ENCODE measurements at places on chromosomes 4 and X.

- no peak for DNase-seq
Measured at GRCh38 chrX:63718010-63718694, 66.9 kb downstream of the ARHGEF9 start.

DNA sequence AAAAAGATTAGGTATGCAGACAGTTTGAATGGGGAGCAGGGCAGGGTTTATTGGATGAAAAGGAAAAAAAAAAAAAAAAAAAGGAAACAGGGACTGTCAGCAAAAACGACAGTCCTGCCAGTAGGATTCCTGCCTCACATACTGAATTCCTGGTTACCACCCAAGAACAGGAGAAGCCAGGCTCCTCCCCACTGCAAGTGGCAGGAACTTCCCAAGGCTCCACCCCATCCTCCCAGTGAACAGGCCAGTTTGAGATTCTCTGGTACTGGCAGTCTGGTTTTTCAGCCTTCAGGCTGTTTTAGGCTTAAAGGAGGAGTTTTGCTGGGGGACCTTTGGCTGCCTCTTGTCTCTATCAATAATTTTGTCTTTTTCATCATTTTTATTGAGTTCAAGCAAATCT lies 360.0 kb upstream of the CXorf51A start:
- no peak for DNase-seq

- DNase-seq = no peak
Measured at GRCh38 chr4:27217261-27217769, 356.7 kb downstream of the STIM2 start.

GRCh38 chrX:105752338-105752956 lies 69.9 kb upstream of the NRK start:
- DNase-seq = no peak

GRCh38 chr4:2965262-2965661 lies 1.9 kb downstream of the GRK4 start:
- no peak for DNase-seq

DNA sequence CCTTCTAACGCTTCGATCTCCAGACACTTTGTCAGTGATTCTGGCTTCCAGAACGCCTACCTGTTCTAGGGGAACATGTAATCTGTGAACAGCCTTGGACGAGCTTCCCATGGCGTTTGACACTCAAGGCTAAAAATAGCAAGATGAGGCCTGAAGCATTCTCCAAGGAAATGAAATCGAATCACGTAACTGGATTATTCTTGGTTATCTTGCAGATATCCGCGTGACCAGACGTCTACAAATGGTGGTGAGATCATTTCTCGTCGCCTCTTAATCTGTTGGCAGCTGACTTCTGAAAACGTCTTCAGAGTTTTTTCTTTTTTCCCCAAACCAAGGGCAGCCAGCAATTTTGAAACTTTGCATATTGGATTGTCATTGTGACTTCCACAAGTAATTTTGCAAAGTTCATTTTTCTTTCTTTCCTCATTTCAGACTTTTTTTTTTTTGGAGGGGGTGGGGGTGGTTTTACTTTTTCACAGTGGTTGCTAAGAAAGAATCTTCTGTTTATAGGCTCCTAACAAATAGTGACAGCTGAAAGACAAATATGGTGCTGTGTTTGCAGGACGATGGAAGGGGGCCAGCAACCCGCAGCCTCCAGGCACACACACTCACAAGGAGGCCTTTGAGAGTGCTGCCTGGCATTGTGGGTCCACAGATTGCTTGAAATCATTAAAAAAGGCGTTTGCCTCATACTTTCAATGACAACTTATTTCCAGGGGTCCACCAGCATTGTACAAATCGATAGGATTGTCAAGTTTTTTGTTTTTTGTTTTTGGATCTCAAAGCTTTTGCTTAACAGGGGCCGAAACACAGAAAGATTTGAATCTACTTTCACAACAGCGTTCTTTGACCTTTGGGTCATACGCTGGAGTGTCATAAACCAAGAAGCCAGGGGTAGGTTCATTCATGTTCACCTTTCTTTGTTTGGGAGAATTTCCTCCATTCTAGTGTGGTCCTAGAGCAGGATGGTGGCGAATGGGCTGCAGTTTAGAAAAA lies 32.4 kb upstream of the PDLIM3 start:
- peak; percentile 80 for DNase-seq

- no peak for DNase-seq
Measured at GRCh38 chr4:3527101-3527913, 4.9 kb downstream of the LRPAP1 start.

DNA sequence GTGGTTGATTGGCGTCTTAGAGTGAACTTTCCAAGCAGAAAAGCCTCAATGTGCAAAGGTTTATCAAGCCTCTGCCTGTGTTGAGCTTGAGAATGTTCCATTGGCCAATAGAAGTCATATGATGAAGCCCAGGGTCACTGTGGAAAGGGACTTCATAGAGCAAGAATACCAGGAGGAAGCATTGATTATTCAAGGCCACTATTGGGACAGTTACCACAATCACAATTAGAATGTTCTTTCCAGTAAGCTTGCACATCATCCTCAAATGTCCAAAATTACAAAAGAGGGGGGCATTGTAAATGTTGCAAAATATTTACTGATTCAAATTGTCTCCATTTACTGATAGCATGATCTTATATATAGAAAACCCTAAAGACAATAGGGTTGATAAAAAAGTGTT lies 32.9 kb upstream of the NDP start:
- no peak for DNase-seq

DNA sequence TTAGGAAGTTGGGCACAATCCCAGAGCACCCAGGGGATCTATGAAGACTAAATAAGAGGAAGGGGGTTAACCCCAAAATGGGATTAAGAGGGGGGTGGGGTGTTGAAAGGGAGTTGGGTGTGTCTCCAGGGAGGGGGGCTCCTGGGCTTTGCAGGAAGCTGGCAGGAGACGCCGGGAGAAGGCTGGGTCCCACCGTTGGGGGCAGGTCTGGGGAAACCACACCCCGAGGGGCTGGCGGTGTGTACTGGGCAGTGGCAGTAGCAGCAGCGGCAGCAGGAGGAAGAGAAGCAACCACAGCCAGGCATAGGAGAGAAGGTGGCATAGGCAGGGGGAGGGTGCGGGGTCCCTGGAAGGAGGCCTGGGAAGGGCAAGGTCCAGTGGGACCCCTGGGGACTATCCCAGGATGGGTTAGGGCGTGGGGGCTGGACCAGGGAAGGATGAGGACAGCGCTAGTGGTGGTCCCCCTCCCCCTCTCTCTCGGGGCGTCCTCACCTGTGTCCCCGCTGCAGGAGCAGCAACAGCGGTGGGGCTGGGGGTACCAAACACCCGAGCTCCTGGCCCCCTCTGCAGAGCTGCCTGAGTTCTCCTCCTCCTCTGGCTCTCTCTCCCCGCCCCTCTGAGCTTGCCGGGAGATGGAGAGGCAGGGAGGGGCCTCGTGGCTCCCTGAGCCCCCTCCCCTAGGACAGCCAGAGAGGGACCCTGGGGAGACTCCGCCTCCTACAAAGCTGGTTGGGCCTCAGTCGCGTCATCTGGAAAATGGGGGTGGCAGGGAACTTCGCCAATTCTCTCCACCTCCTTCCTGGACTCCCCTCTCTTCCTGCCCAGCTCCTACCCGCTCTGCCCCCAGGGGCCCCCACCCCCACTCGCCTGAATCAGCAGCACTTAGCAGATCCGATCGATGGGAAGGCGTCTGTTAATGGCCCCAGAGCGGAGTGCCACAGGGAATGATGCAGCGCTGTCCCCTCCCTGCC lies at the start of gene KCND1:
TSS of gene KCND1 (minus strand) at position 596 of the 971 bp plus-strand sequence. CDS start 1,573 bp downstream, outside the sequence.
- DNase-seq = peak; percentile 56

GRCh38 chr4:182680234-182680653 lies 236.9 kb downstream of the DCTD start:
- DNase-seq = no peak

DNA sequence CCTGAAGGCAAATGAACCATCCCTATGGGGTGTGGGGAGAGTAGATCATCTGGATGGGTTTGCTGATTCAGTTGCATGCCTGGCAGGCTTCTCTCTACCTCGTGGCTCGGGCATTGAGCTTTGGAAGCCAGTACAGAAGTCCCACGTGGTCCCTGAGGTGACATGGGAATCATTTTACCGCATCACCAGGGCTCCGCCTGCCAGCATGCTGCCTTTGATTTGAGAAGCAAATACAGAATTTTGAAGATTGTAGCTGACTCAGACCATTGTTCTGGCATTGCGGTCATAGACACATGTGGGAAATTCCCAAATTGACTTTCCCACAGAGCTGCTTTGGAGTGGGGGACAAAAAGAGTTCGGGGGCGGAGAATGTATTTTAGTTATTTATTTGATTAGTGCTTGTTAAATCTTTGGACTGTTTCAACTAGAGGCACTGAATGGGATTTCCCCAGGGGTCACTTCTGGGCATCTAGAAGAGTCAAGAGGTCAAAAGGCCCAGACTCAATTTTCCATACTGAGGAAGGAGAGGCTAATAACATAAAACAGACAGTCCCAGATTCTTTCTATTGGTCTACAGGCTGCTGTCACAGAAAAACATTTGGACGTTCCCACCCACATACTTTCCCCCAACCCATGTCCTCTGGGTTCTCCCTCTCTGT lies 79.3 kb downstream of the NHSL2 start:
- DNase-seq = no peak

GRCh38 chr4:108215055-108215454 lies 46.3 kb upstream of the LEF1 start:
- no peak for DNase-seq

- DNase-seq = no peak
Measured at GRCh38 chr4:15601862-15602261, 53.3 kb downstream of the FBXL5 start.

DNA sequence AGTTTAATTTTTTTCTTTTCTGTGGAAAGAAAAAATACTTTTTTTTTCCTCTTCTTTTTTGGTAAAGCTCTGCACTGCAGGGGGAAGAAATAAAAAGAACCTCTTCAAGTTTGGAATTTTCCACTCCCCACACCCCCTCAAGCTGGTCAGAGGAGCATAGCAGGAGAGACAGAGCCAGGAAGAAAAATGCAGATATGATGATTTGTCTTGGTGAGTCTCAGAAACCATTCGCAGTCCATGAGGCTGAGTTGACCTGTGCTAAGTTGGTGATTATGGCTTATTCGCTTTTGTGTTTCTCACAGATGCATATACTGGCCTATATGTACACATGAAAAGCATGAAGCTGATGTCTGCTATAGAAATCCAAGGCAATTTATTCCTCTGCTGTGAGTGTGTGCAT lies 205.9 kb downstream of the LDB2 start:
- DNase-seq = peak; percentile 38

DNA sequence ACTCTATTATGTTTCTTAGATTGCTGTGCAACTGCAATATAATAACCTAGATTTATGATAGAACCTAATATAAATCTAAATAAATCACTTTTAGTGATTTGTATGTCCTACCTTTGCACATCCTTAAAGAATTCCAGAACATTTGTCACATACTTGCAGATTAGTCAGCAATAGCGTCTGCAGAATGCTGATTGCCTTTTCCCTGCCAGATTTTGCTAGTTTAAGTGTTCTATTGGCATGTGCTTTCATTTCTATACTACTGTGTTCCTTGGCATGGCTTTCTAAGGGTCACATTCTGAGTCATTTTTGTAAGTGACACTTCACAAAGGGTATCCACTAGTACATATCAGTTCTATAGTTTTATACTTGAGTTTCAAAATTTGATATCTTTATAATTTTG lies 303.1 kb upstream of the GIMD1 start:
- DNase-seq = no peak

GRCh38 chrX:124502599-124502998 lies 156.2 kb downstream of the SH2D1A start:
- no peak for DNase-seq

DNA sequence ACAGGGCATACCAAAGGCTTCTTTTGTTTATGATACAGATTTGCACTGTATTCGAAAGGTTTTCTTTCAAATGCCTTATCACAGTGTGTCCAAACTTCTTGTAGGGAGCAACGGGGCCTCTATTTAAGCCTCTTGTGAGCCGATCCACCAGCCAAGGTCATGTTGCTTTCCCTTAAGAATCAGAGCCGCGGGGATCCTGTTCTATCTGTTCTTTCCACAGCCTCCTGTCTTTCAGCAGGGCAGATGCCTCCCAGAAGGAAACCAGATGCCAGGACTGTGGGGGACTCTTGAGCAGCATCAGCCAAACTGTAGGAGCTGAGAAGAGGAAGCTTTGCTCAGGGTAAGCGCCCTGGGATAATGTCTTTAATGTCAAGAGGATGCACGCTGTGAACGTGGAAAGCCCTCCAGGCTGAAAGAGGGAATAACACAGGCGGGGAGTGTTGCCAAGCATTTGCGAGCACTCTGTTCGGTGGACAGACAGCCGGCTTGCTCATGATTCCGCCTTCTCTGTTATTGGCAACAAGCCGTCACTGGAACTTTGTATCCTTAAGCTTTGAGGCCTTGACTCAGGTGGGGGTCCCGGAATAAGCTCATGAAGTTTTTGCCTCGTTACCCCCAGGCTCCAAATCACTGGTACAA lies 279.8 kb upstream of the FRG1 start:
- DNase-seq = no peak

DNA sequence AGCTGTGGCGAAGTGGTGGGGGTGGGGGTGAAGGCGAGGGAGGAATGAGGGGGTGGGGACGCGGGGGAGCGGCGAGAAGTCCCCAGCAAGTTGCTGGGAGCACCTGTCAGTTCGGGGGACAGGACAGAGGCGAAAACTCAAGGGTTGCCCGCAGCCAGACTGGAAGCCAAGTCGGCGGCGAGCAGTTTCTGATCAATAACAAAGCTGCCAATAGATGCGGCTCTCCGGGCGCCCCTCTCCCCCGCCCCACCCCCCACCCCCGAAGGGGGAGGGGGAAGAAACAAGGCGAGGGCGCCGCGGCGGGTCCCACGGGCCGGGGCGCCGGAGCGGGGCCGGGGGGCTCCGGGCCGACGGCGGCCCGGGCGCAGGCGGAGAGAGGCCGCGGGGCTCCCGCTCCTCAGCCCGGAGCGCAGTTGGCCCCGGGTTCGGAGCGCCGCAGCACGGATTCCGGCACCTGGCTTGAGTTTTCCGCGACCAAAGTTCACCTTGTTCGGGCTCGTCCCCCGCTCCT lies 379 bp downstream of the PDGFC start:
- DNase-seq = peak; percentile 59

DNA sequence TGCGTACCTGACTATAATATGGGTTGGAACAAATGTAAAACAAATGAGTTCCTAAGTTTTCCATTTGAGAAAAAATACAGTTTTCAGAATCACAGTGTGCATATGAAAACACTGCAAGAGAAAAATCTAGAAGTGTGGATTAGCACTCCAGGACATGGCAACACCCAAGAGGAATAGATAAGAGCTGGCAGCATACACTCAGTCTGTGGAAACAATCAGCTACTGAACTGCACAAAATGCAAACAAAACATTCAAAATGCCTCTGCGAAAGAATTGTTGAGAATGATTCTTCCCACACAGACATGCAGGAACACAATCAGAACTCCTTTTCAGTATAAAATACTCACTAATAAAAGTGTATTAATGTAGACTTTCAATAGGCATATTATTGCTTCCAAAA lies 39.9 kb downstream of the ATP8A1 start:
- no peak for DNase-seq

DNA sequence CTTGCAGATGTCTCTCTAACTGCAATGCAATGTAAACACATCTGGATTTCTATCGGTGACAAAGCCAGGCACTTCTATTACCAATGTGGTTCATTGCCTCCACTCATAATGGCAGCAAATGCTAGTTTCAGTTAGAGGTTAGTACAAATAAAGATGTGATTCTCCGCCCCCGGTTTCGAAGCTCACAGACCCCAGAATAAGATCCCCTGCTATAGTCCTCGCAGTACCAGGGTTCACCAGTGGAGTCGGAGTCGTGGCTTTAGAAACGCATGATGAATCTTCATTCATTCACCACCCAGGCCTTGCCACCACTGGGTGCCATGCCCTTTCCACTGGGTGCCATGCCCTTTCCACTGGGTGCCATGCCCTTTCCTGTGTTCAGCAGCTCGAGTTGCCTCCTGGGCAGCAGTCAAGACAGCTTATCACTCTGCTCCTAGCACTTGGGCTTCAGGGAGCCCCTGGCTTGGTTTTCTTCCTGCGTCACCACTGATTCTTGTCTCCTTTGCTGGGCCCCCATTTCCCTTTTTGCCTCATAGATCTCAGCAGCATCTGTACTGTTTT lies 3.5 kb upstream of the NAA10 start:
- no peak for DNase-seq
